ENCODE measurements at places on chromosomes 2 and 18. TPM values are rescaled to one million over a fixed set of nuclear protein-coding genes. Genes with fewer than 3 reads are reported as not detected.
A peak's percentile ranks its signal among the peaks of the same experiment; 100 is the strongest.

FTCDNL1 gene
- 2.6 TPM for total RNA-seq

TMEM163 gene
- 0.12 TPM for total RNA-seq

MDH1B gene
- 3.7 TPM for total RNA-seq

DNA sequence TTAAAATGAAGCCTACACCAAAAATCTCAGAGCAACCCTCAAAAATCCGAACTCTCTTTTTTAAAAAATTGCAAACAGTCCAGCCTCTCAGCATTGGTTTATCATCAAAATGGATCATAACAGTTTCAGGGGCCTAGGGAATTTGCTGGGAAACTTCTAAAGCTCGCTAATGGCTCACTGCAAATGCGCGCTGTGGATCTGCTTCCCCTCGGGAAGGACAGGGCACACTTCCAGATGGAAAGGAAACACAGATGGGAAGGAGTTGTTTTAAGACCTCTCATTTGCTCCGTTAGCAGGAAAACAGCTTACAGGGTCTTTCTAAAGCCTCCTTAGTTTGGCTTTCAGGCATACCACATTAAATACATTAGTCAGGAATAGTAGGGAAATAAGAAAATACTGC is 27.2 kb downstream of the FECH start:
- no peaks in the 10 kb centered on the region for H3K4me1 ChIP-seq
- H3K27me3 ChIP-seq: no peaks in the 10 kb centered on the region
- no peak overlapping the region for H3K27ac ChIP-seq
- peaks cover 12% of the 10 kb centered on the region for H3K36me3 ChIP-seq
- no peak overlapping the region for H3K4me3 ChIP-seq

- H3K4me3 ChIP-seq: no peak overlapping the region
- peaks cover 5% of the 10 kb centered on the region for H3K36me3 ChIP-seq
- peaks cover 31% of the 10 kb centered on the region for H3K4me1 ChIP-seq
- no peak for DNase-seq
Measured at GRCh38 chr2:119241205-119241532, 17.5 kb downstream of the STEAP3 start.

GRCh38 chr2:46520130-46520711 is 40.9 kb downstream of the TMEM247 start:
- no peaks in the 10 kb centered on the region for H3K27me3 ChIP-seq
- no peak for DNase-seq
- no peak overlapping the region for H3K27ac ChIP-seq
- no peaks in the 10 kb centered on the region for H3K36me3 ChIP-seq
- H3K4me3 ChIP-seq: no peak overlapping the region

DNA sequence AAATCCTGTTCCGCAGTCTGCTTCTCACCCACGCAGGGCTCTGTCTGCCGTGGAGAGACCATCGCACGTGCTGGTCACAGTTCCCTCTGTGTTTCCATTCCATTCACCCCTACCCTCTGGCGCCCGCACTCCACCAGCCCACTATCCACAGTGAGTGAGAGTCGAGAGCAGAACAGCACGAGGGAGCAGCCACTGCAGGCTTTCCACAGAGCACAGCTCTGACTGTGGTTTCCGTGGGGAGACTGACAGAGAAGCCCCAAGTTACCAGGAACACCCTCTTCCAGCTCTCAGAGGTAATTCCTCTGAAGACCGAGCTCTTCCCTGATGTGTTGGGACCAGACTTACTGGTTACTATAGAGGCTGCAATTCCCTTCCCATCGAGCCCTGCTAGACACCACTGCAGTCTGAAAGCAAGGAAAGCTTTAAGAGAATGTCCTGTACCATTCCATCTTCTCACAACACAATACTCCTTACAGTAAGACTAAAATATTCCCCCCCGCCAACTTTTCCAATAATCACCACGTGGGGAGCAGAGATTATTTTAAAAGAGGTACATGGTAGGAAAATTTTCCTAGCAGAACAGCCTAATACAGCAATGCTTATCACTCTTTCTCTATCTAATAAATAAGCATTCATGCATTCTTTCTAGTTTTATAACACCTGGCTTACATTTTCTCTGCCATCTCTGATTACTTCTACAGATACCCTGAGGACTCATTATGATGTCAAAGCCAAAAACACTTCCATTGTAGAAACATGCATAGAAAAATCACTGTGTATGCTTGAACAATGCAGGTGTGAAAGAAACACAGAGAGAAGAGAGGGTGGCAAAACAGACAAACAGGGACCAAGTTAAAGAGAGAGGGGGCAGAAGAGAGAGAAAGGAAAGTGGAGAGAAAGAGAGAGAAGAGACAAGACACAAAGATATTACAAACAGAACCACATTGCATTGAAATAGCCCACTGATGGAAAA is 4.7 kb downstream of the MYT1L start:
- H3K27me3 ChIP-seq: no peaks in the 10 kb centered on the region
- H3K27ac ChIP-seq: no peak overlapping the region
- DNase-seq: no peak
- H3K36me3 ChIP-seq: no peaks in the 10 kb centered on the region

GRCh38 chr2:233474308-233475160 is 92.0 kb downstream of the USP40 start:
- no peak overlapping the region for H3K4me3 ChIP-seq
- H3K4me1 ChIP-seq: no peaks in the 10 kb centered on the region
- H3K36me3 ChIP-seq: no peaks in the 10 kb centered on the region
- DNase-seq: no peak

DNA sequence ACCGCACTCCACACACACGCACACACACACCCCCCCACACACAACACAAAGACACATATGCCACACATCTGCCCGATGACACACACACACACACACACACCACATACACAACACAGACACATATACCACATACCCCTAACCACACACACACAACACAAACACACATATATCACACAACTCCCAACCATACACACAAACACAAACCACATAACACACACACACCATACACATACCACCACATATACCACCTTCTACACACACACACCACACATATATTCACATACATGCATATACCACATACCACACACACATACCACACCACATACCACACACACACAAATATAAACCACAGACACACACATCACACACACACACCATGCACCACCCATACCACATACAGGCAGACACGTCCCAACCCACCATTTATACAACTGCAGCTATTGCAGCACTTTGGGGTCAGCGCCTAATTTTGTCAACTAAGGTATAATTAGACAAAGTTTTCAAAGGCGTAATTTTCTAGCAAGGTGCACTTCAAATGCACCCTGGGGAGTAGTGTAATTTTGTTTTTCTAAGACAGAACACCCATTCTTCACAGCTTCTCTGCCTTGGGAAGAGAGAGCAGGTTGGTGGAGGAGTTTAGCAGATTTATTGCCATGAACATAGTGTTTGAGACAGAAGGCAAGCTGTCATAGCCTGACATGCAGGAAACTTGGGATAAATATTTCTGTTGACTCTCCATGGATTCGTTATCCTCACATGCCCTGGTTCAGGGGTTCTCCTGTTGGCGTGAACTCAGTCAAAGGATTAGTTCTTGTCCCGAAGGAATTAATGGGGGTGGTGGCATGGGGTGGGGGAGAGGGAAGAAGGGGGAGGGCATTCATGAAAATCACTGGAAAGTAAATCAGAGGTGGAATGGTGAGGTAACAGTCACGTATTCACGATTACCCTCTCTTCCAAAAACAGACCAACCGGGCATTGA is 416.1 kb downstream of the LPIN1 start:
- no peaks in the 10 kb centered on the region for H3K4me1 ChIP-seq
- H3K27ac ChIP-seq: no peak overlapping the region
- H3K27me3 ChIP-seq: no peaks in the 10 kb centered on the region
- H3K4me3 ChIP-seq: no peak overlapping the region

GRCh38 chr2:46058140-46058539 is 239.1 kb upstream of the EPAS1 start:
- no peaks in the 10 kb centered on the region for H3K36me3 ChIP-seq
- no peak overlapping the region for H3K4me3 ChIP-seq
- DNase-seq: no peak
- no peaks in the 10 kb centered on the region for H3K4me1 ChIP-seq
- no peak overlapping the region for H3K27ac ChIP-seq

DNA sequence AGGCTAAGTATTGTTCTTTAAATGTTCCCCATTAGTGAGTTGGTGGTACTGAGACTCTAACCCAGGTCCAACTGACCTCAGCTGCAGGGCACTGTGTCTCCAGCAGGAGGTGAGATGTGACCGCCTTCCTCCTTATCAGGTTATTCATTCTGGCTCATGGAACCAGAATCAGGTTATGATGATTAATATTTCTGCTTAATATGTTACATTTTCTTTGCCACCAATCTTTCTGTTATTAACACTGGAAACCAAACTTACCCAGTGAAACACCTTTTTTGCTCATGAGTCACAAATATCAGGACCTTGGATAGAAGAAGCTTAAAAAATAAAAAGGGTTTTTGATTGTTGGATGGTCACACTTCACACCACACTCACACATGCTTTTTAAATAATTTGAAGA is 85.4 kb downstream of the DPP4 start:
- no peak for DNase-seq
- no peak overlapping the region for H3K4me3 ChIP-seq
- H3K36me3 ChIP-seq: no peaks in the 10 kb centered on the region
- peaks cover 8% of the 10 kb centered on the region for H3K4me1 ChIP-seq
- no peaks in the 10 kb centered on the region for H3K27me3 ChIP-seq
- no peak overlapping the region for H3K27ac ChIP-seq

DNA sequence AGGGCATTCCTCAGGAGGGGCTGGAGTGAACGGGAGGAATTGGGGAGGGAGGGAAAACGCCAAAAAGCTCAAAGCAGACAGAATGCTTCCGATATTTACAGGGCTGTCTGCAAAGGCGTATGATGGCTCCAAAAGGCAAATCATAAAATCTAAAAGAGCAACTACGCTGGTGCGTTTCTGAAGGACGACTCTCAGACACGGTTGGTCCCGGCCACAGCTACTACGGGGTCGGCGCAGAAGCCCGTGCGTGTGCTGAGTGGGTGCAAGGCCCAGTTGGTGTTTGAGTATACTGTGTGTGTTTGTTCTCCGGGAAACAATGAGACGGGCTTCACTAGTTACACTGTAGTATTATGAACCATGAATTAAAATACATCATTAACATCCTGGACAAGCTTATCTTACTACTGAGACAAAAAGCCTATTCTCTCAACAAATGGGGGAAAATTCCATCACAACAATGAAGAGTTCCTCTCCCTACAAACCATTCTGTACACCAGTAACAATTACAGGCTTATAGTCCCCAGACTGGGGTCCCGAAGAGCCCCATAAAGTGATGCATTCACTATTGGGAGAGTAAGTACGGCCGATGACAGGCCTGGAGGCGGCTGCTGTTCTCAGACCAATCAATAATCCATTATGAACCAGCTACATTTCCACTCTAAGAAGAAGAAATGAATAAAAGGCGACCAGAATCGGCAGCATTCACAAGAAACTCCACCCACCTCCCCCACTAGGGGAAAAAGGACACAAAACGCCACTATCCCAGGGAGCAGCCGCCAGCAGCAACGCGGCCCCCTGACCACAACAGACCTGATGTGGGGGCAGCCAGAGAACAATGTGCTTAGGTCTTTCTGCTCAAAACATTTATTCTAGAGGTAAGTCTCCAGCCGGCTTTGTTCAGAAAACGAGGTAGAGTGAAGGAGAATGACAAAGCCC is 43.4 kb downstream of the ZNF516 start:
- H3K27ac ChIP-seq: no peak overlapping the region
- no peaks in the 10 kb centered on the region for H3K27me3 ChIP-seq
- no peaks in the 10 kb centered on the region for H3K36me3 ChIP-seq

DNA sequence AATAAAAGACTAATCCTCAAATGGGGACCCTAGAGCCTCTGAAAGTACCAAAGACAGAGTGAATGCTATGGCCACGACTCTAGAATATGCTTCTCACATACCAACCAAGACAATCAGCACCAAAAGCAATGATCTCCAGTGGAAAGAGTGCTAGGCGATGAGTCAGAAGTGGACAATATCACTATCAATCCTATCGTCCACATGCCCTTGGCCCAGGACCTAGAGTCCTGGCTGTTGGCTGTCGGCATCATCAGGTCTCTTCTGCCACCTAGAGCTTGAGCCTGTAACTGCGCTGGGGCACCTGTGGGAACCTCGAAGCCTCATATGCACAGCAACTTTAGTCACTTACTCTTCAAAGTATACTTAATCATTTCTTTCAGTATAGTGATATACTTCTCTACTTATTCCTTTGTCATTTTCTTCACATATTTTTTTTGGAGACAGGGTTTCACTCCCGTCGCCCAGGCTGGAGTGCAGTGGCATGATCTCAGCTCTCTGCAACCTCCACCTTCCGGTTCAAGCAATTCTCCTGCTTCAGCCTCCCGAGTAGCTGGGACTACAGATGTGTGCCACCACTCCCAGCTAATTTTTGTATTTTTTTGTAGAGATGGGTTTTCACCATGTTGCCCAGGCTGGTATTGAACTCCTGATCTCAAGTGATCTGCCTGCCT is 29.7 kb downstream of the NOL10 start:
- H3K27ac ChIP-seq: no peak overlapping the region
- no peak overlapping the region for H3K4me3 ChIP-seq
- H3K36me3 ChIP-seq: peaks cover 15% of the 10 kb centered on the region
- no peaks in the 10 kb centered on the region for H3K27me3 ChIP-seq
- peak; percentile 49 for DNase-seq
- peaks cover 7% of the 10 kb centered on the region for H3K4me1 ChIP-seq

All from HCT116 (cell line).